Neural crest cell (in vitro differentiated cells): ENCODE measurements at places on chromosomes 1 and 21. TPM values are rescaled to one million over a fixed set of nuclear protein-coding genes. Genes with fewer than 3 reads are reported as not detected.

The DIPK1A gene
- total RNA-seq: 2.0 and 2.3 TPM in 2 replicates

The HCN3 gene
- total RNA-seq: 20.8 and 22.4 TPM in 2 replicates

The ALG6 gene
- total RNA-seq: 26.0 and 26.9 TPM in 2 replicates

- peaks cover 7% of the 10 kb centered on the region for H3K27me3 ChIP-seq
- H3K4me3 ChIP-seq: no peak overlapping the region
- no peak for DNase-seq
- peaks cover 4% of the 10 kb centered on the region for H3K36me3 ChIP-seq
- H3K27ac ChIP-seq: no peak overlapping the region
- no peaks in the 10 kb centered on the region for H3K4me1 ChIP-seq
Measured at GRCh38 chr1:45282351-45282750, 44.3 kb upstream of the HPDL start.
